ENCODE measurements at places on chromosomes 5 and 9.

GRCh38 chr5:2761921-2762488, 10.5 kb upstream of the IRX2 start:
- DNase-seq, result no peak

DNA sequence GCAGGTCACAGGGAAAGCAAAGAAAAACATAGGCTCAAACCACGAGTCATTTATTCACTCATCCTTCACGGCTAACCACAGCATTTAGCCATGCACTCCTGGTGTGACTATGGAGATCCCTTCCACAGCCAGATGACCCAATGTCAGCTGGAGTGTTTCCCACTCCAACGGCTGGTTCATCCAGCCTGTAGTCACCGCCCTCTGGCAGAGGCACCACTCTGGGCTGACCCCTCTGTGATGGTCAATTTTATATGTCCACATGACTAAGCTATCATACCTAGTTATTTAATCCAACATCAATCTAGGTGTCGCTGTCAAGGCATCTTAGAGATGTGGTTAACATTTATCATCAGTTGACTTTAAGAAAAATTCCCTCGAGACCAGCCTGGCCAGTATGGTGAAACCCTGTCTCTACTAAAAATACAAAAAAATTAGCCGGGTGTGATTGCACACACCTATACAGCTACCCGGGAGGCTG, 9.5 kb upstream of the PHF19 start:
- DNase-seq, result no peak

DNA sequence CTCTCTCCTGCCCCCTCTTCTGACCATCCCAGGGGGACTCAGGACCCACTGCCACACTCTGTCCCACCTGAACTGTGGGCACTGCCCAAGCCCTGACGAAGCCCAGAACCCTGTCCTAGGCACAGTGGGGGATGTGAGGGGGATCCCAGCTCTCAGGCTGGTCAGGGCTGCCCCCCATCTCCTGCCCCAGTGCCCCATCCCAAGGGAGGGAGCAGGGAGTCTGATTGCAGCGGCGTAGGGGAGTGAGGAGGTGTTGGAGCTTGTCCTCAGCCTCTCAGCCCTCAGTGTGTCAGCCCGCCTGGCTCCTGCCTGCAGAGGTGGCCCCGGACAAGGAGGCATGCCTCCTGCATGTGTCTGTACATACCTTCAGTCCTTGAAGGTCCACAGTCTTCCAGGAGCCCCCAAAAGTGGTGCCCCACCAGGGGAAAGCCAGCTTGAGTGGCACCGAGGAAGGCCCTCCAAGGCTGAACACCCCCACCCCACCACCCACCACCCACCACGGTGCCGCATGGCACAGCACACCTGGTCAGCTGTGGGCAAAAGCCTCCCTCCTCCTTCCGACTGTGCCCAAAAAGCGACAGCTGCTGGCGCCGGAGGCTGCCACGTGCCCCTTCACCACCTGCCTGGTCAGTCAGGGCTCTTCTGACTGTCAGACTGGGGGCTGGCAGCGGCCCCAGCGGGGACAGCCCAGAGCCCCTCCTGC, 930 bp downstream of the SARDH start:
- DNase-seq, result no peak

GRCh38 chr5:171242521-171242920, 66.5 kb upstream of the TLX3 start:
- DNase-seq, result no peak

DNA sequence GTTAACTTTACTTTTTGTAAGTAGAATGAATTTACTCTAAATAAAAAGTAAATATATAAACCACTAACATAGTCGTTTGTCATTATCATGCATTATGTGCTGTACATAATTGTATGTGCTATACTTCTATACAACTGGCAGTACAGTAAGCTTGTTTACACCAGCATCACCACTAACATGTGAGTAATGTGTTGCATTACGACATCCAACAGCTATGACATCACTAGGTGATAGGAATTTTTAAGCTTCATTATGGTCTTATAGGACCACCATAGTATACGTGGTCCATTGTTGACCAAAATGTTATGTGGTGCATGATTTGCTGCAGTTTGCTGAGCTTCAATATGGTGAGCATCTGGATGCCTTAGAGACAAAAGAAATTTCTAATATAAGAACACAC, 819.1 kb upstream of the GRAMD2B start:
- DNase-seq, result no peak

- no peak for DNase-seq
Measured at GRCh38 chr9:112744177-112744576, 6.4 kb upstream of the SNX30 start.

- no peak for DNase-seq
Measured at GRCh38 chr5:120640778-120641177, 176.7 kb downstream of the PRR16 start.

DNA sequence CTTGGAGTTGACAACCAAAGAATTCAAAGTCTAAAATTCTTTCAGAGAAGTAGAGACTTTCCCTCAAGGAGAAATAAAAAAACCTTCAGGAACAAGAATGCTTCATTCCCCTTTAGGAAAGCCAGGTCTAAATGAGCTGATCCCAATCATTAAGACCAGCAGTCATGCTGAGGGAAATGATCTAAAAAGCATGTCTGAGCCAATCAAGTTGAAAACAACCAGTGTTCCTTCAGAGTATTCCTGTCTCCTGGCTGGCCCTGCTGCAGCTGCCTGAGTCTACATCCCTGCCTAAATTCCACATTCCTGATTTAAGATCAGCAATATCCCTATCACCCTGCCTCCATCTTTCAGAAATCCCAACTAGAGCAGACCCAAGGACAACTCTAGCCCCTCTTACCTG, 244.5 kb downstream of the PLK2 start:
- no peak for DNase-seq

DNA sequence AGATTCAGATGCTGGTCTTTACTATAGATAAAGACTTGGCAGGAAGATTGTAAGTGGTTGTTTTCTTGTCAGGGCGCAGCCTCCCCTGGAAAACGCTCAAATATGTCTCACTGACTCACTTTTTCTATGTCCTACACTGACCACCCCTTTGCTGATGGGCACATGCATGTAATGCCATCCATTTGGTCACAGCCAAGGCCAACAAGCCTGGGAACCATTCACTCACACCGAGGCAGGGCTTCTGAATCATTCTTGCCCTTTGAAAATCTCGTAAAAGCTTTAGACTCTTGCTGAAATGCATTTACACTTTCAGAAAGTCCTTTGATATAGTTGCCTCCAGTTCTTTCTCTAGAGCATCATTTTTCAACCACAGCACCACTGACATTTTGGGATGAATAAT, 249.4 kb downstream of the ACTL7B start:
- no peak for DNase-seq

DNA sequence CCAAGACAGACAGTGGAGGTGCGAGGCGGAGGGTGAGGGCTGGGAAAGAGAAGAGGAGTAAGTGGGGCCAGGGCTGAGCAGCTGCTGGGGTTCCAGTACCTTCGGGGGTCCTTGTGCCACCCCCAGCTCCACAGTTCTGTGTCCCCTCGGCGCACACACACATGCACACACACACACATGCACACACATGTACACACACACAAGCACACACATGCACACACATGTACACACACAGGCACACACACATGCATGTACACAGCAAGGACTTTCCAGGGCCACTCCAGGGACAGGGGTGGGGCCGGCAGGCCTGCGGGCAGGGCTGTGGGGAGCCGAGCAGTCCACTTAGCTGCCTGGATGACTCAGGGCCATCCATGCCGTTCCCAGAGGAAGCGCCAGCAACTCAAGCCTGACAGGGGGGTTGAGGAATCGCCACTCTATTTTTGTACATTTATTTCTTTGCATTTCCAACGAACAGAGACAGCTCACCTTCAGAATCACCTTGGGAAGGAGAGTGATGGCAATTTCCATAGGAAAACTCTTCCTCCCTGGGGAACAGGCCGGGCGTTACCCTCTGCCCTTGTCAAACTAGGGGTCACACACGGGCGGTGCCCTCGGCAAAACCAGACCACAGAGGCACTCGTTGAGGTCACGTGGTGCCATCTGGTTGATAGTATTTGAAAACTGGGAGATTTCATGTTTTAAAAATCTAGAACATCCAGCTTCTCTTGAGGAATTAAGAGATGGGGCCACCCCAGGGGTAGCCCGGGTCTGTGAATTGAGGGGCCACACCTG, 135.7 kb downstream of the ADAMTS2 start:
- no peak for DNase-seq

GRCh38 chr9:91331849-91332248, 29.9 kb downstream of the AUH start:
- DNase-seq, result no peak

GRCh38 chr9:88828018-88828417, 163.2 kb upstream of the S1PR3 start:
- no peak for DNase-seq

GRCh38 chr5:80254767-80255430, 949 bp downstream of the SERINC5 start:
- no peak for DNase-seq

- no peak for DNase-seq
Measured at GRCh38 chr9:134268747-134269146, 57.5 kb upstream of the RXRA start.

Measured in CD4-positive, alpha-beta T cell treated with Interferon alpha-2 for 1 hour (primary cell).